Activated naive CD8-positive, alpha-beta T cell treated with anti-CD3 and anti-CD28 coated beads, Interleukin-2, amount 10 ng/mL, durations not matched to agents 7 days and 5 days (primary cell): ENCODE measurements at places on chromosomes 1 and 21. TPM values are rescaled to one million over a fixed set of nuclear protein-coding genes. Genes with fewer than 3 reads are reported as not detected.

GUCA2A gene
- not detected for total RNA-seq

TEX38 gene
- not detected for total RNA-seq

MAB21L3 gene
- total RNA-seq, result not detected

SLC45A3 gene
- 0.31 TPM for total RNA-seq

DNA sequence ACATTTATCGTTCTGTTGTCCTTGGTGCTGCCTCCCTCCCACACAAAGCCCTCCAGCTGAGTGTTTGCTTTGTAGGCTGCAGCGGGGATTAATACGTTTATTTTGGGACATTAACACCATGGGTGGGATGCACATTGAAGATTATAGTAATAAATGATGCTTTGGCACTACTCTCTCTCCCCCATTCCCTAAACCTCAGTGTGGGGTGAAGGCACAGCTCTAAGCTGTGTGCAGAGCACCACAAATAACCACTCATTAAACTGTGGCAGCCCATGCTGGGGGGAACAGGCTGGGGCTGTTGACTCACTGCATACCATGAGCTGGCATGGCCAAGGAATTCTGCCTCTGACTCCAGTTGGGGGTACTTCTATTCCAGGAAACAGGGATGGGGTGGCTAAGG lies 7.7 kb downstream of the PCP4L1 start:
- no peaks in the 10 kb centered on the region for H3K36me3 ChIP-seq
- no peak for DNase-seq
- H3K4me1 ChIP-seq, result peaks cover 4% of the 10 kb centered on the region
- no peak overlapping the region for H3K27ac ChIP-seq
- H3K4me3 ChIP-seq, result no peak overlapping the region

DNA sequence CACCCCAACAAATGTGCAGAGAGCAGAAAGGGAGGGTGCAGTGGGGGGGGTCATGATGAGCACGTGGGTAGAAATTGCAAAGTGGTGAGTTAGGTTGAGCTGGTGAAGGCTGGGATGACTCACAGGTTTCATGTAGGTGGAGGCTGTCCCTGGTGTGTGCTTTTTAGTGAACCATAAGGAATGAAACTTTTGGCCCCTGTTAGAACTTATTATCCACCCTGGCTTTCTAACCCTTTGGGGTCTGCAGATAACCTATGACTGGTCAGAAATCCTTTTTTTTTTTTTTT lies 46.9 kb downstream of the DOP1B start:
- peaks cover 20% of the 10 kb centered on the region for H3K4me1 ChIP-seq
- H3K27me3 ChIP-seq, result no peaks in the 10 kb centered on the region
- DNase-seq, result no peak
- peak overlapping the region; percentile 62 for H3K4me3 ChIP-seq
- H3K36me3 ChIP-seq, result peaks cover 12% of the 10 kb centered on the region
- peak overlapping the region; percentile 10 for H3K27ac ChIP-seq

DNA sequence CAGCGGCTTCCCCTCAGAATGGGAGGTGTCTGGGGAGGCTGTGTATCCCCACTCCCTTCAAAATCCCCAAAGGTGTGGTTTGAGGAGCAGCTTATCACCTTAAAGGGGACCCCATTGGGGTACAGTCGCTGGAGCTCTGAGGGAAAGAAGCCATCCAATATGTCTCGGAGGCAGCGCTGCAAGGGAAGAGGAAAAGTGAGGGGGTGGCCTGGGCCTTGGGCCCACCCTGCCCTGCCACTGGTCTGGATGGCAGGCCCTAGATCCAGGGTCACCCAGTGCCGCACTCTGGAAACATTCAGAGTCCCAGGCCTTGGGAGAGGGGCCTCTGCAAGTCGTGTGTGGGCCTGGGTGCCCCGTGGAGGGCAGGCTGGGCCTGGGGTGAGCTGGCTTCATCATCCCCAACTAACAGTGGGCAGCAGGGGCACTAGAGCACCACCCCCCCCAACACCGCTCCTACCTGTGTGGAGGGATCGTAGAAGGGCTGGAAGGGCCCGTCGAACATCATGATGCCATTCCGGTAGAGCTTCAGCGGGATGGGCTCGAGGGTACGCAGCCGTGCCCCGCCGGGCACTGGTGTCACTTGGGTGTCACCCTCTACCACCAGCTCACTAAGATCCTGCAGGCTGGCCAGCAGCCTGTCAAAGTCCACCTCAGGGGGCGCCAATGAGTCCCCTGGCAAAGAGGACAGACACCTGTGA lies 5.6 kb downstream of the SH3BGRL3 start:
- peak; percentile 72 for DNase-seq
- H3K4me1 ChIP-seq, result peaks cover 78% of the 10 kb centered on the region
- H3K27ac ChIP-seq, result peak overlapping the region; percentile 99
- H3K27me3 ChIP-seq, result no peaks in the 10 kb centered on the region

DNA sequence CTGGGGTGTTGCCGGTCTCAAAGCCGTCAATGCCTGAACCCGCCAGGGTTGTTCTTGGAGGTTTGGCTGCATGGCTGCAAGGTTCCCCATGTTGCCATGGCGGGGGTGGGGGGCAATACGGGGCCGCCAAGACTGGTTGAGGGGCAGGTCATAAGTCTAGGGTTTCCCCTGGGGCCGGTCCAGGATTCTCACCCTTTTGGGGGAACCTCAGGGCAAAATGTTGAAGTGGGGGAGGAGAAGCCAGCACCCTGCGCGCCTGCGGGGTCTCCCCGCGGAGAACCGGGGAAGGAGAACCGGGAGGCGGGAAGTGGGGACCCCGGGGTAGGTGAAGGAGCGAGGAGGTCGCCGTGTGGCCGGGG lies 401 bp upstream of the ARHGEF10L start:
- no peaks in the 10 kb centered on the region for H3K36me3 ChIP-seq
- H3K4me1 ChIP-seq, result peaks cover 8% of the 10 kb centered on the region
- H3K27ac ChIP-seq, result no peak overlapping the region
- peaks cover 44% of the 10 kb centered on the region for H3K27me3 ChIP-seq
- H3K4me3 ChIP-seq, result peak overlapping the region; percentile 56

GRCh38 chr1:224897529-224898327 lies 31.7 kb upstream of the DNAH14 start:
- DNase-seq, result no peak
- peaks cover 2% of the 10 kb centered on the region for H3K27me3 ChIP-seq
- H3K4me1 ChIP-seq, result no peaks in the 10 kb centered on the region
- no peak overlapping the region for H3K4me3 ChIP-seq
- H3K36me3 ChIP-seq, result peaks cover 1% of the 10 kb centered on the region
